ENCODE measurements at places on chromosomes 1 and 21.

- no peaks in the 10 kb centered on the region for H3K36me3 ChIP-seq
- H3K27ac ChIP-seq, result peak overlapping the region; percentile 57
- peak; percentile 92 for DNase-seq
- peaks cover 3% of the 10 kb centered on the region for H3K4me1 ChIP-seq
These were observed 14.6 kb upstream of the MEX3A start for GRCh38 chr1:156096640-156097391.

- H3K4me3 ChIP-seq, result no peak overlapping the region
- H3K27me3 ChIP-seq, result no peaks in the 10 kb centered on the region
- H3K4me1 ChIP-seq, result no peaks in the 10 kb centered on the region
- no peak overlapping the region for H3K27ac ChIP-seq
- no peaks in the 10 kb centered on the region for H3K36me3 ChIP-seq
- DNase-seq, result no peak
These were observed 55.9 kb downstream of the SIK1 start for GRCh38 chr21:43370888-43371570.

GRCh38 chr1:110765640-110766335 is 91.0 kb upstream of the KCNA3 start:
- H3K27me3 ChIP-seq, result no peaks in the 10 kb centered on the region
- no peaks in the 10 kb centered on the region for H3K4me1 ChIP-seq
- no peak for DNase-seq
- H3K4me3 ChIP-seq, result no peak overlapping the region
- no peak overlapping the region for H3K27ac ChIP-seq

DNA sequence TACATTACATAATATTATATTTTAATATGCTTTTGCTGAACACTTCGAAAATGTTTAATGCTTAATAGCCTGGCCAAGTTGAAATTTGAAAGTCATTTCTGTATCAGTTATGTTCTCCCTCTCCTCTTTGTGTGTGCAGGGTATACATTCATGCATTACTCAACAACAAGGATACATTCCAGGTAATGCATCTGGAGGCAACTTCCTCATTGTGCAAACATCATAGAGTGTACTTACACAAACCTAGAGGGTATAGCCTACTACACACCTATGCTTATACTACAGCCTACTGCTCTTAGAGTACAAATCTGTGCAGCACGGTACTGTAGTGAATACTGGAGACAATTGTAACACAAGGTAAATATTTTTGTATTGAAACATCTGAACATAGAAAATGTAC is 407.3 kb downstream of the MRPL39 start:
- H3K36me3 ChIP-seq, result no peaks in the 10 kb centered on the region
- no peak for DNase-seq
- H3K27ac ChIP-seq, result no peak overlapping the region
- H3K4me1 ChIP-seq, result no peaks in the 10 kb centered on the region
- no peak overlapping the region for H3K4me3 ChIP-seq

DNA sequence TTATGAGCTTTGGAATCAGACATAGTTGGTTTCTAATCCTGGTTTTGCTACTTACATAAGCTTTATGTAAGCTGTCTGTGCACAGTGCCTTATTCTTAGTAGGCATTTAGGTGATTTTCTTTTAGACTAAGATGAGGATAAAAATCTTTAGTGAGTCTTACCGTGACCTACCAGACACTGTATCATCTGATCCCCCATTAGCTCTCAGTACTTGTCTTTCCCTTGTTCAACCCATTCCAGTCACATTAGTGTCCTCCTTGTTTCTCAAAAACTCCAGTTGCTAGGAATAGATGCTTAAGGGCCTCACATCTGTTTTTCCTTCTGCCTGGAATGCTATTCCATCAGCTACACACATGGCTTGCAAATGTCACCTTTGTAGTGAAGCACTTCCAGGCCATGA is 18.8 kb downstream of the PPP1R12B start:
- no peak overlapping the region for H3K27ac ChIP-seq
- peaks cover under 1% of the 10 kb centered on the region for H3K4me1 ChIP-seq
- DNase-seq, result no peak
- H3K27me3 ChIP-seq, result no peaks in the 10 kb centered on the region
- no peaks in the 10 kb centered on the region for H3K36me3 ChIP-seq

- no peak overlapping the region for H3K4me3 ChIP-seq
- H3K36me3 ChIP-seq, result no peaks in the 10 kb centered on the region
- H3K4me1 ChIP-seq, result no peaks in the 10 kb centered on the region
- no peak for DNase-seq
These were observed 61.4 kb upstream of the S1PR1 start for GRCh38 chr1:101175466-101175865.

- H3K36me3 ChIP-seq, result no peaks in the 10 kb centered on the region
- no peaks in the 10 kb centered on the region for H3K27me3 ChIP-seq
These were observed 142.4 kb downstream of the ZP4 start for GRCh38 chr1:237748171-237748960.

DNA sequence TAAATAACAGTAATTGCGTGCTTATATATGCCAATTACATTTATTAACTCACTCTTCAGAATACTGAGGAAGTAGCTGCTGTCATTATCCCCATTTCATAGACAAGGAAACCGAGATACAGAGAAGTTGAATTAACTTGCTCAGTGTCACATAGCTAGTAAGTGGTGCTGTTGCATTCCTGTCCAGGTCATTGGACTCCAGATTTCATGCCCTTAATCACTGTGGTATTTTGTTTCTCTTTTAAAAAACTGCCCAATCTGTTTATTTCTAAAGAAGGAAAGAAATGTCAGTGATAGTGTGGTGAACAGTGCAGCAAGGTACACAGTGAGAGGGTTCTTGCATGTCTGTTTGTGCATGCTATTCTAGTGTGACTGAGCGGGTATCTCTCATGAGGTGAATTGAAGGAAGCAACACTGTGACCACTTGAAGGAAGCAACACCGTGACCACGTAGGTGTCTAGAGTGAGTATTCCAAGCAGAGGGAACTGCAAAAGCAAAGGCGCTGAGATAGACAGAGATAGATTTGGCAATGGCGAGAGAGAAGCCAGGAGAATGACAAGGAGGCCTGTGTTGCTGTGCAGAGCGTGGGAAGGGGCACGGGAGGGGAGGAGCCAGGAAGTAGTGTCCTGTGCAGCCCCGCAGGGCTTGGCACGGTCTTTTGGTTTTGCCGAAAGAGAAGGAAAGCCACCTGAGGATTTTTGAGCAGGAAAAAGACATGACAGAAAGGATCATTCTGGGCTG is 95.9 kb downstream of the CAMTA1 start:
- H3K27ac ChIP-seq, result no peak overlapping the region
- no peak overlapping the region for H3K4me3 ChIP-seq
- peaks cover 3% of the 10 kb centered on the region for H3K4me1 ChIP-seq

- H3K27ac ChIP-seq, result no peak overlapping the region
- H3K4me1 ChIP-seq, result no peaks in the 10 kb centered on the region
- H3K27me3 ChIP-seq, result no peaks in the 10 kb centered on the region
- no peak for DNase-seq
- no peak overlapping the region for H3K4me3 ChIP-seq
These were observed 15.0 kb downstream of the PCAT6 start for GRCh38 chr1:202825748-202826147.

- DNase-seq, result peak; percentile 88
- no peak overlapping the region for H3K27ac ChIP-seq
- no peak overlapping the region for H3K4me3 ChIP-seq
- no peaks in the 10 kb centered on the region for H3K4me1 ChIP-seq
- peaks cover 3% of the 10 kb centered on the region for H3K27me3 ChIP-seq
These were observed 215.4 kb downstream of the ASTN1 start for GRCh38 chr1:176949033-176949662.

DNA sequence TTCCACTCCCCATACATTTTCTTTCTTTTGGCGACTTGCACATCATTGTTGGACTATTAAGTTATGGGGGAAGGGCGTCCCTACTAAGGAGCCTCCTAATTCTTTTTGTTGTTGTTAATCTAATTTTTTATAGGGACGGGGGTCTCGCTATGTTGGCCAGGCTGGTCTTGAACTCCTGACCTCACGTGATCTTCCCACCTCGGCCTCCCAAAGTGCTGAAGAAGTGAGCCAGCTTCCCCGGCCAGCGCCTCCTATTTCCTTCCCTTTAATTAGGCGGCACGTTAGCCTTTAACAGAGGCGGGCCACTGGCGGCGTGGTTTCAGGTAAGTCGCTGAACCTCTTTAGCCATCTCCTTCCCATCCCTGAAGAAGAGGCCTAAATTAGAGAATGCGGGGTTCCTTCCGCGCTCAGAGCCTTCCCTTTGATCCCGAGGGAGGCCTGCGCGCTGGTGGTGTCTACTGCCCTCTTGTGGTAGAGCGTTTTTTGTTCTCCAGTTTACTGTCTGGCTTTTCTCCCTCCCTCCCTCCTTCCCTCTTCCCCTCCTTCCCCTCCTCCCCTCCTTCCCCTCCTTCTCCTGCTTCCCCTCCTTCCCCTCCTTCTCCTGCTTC is 38.1 kb downstream of the TNFRSF9 start:
- H3K4me1 ChIP-seq, result no peaks in the 10 kb centered on the region
- H3K4me3 ChIP-seq, result no peak overlapping the region
- H3K36me3 ChIP-seq, result no peaks in the 10 kb centered on the region
- no peak overlapping the region for H3K27ac ChIP-seq
- H3K27me3 ChIP-seq, result no peaks in the 10 kb centered on the region

DNA sequence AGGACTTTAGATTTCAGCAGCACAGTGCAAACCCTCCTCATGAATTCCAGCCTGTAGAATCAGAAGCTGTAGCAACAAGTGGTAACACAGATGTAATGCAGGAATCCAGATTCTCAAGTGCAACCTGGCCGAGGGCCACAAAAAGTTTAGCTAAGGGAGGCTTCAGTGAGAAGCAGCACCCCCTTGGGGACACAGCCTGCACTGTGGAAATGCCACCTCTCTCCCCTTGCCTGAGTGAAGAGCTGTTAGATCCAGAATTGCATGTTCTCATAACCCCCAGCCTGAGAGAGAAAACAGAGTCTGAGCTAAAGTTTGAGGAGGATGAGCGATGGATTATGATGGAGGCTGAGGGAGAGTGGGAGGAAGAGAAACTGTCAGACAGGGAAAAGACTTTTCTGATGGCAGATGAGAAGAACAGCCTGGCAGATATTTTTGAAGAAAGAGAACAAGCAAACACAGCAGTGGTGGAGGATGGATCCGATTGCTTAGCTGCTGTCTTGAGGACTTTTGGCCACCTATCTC is 80.5 kb upstream of the BMP8A start:
- peak; percentile 83 for DNase-seq
- H3K4me1 ChIP-seq, result peaks cover 44% of the 10 kb centered on the region
- H3K27ac ChIP-seq, result no peak overlapping the region
- H3K36me3 ChIP-seq, result no peaks in the 10 kb centered on the region

DNA sequence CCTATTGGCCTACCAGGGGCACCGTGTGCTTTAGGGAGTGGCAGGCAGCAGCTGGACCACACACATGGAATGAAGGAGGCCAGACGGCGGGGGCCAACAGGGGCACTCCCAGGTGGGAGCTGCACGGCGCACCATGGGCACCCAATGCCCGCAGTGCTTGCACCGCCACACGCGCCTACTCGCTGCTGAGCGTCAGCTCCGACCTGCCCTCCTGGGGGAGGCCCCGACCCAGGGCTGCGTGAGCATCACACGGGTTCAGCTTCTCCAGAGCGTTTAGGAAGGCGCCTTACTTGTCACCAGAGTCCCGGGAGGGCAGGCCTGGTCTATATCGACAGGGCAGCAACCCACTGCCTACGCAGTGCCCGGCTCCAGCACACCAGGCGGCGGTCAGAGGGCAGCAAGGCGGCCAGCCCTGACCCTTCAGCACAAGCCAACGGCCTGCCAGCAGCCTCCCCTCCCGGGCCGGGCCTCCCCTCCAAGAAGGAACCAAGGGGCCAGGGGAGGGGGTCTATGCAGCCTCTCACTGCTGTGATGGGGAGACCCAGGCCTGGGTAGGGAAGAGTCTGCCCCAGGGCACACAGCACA is 64.9 kb downstream of the ARHGEF16 start:
- H3K4me3 ChIP-seq, result no peak overlapping the region
- no peak for DNase-seq
- H3K27me3 ChIP-seq, result no peaks in the 10 kb centered on the region
- H3K36me3 ChIP-seq, result no peaks in the 10 kb centered on the region
- H3K27ac ChIP-seq, result no peak overlapping the region
- no peaks in the 10 kb centered on the region for H3K4me1 ChIP-seq

DNA sequence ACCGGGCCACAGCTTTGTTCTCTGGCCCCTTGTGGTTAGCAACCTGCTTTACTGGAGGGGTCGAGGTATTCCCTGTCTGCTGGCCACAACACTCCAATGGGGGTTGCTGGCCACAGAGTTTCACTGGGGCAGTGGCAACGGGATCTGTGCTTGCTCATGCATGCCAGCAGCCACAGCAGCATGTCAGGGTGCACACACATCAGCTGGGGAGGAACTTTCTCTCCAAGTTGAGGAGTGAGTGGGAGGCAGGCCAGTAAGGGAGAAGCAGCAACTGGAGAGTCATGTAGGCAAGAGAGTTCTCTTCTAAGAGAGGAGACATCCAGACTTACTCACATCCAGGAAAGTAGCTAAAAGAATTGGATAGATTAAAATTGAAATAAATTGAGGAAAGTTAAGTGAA is 38.0 kb downstream of the SAMD13 start:
- no peak overlapping the region for H3K4me3 ChIP-seq
- H3K27me3 ChIP-seq, result no peaks in the 10 kb centered on the region
- no peaks in the 10 kb centered on the region for H3K4me1 ChIP-seq
- DNase-seq, result no peak

GRCh38 chr1:205421798-205422197 is at the start of gene LEMD1:
TSS of gene LEMD1 (minus strand) at chr1:205422056. CDS start at chr1:205420536, 1,520 bp downstream.
- H3K36me3 ChIP-seq, result no peaks in the 10 kb centered on the region
- H3K27me3 ChIP-seq, result no peaks in the 10 kb centered on the region
- H3K4me3 ChIP-seq, result no peak within 1 kb of the TSS
- no peak for DNase-seq
- no peak within 1 kb of the TSS for H3K27ac ChIP-seq

GRCh38 chr1:11483581-11484320 is 4.8 kb downstream of the DISP3 start:
- DNase-seq, result no peak
- H3K4me3 ChIP-seq, result no peak overlapping the region
- no peak overlapping the region for H3K27ac ChIP-seq
- no peaks in the 10 kb centered on the region for H3K36me3 ChIP-seq

- H3K36me3 ChIP-seq, result no peaks in the 10 kb centered on the region
- no peaks in the 10 kb centered on the region for H3K27me3 ChIP-seq
- DNase-seq, result no peak
These were observed 95.6 kb upstream of the GPR52 start for GRCh38 chr1:174352117-174352516.

DNA sequence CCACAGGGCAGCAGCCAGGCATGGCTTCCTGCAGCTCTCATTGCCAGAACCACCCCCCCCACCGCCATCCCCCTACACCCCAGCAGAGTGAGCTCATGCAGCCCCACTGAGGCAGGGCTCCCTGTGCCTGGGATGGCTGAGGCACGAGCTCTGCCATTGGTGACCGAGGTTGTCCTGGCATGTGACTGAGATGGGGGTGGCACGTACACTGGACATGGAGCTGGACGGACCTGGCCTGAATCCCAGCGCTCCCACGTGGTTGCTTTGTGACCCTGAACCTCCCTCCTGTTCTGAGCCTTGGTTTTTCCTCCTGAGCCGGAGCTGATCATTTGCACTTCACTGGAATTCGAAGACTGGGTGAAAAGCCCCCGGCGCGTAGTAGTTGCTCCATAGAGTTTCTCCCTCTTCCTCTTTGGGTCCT is 28.3 kb downstream of the ALPL start:
- peaks cover 5% of the 10 kb centered on the region for H3K4me1 ChIP-seq
- H3K27me3 ChIP-seq, result no peaks in the 10 kb centered on the region
- peak; percentile 82 for DNase-seq
- H3K36me3 ChIP-seq, result no peaks in the 10 kb centered on the region
- peak overlapping the region; percentile 6 for H3K27ac ChIP-seq
